ENCODE measurements at places on chromosomes 1 and 21.
A peak's percentile ranks its signal among the peaks of the same experiment; 100 is the strongest.

- DNase-seq = peak; percentile 1
These were observed 376.7 kb upstream of the ADGRL2 start for GRCh38 chr1:81424061-81424460.

DNA sequence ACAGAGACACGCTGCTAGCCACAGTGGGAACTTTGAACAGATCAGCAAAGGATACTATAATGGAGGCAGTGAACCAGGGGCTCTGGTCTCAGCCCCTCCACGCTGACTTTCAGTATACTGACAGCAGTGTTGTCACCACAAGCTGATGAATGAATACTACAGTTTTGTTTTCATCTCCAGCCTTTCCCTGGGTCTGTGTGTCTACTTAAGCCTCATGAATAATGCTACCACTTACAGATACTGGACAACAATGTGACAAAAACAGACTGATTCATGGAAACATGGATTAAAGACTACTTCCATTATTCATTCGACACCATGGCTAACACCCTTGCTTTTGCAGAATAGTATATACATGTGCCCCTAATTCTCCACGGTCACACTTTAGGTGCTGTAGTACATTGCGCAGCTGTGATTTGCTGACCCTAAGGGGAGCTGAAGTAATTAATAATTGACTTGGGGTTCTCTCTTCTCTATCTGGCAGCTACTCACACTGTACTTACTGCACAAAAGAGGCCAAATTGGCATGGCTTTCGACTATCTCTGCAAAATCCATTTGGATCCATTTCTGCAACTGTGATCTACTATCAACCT, 203.2 kb upstream of the LYPLAL1 start:
- DNase-seq = no peak

GRCh38 chr1:244074559-244075171, 23.6 kb downstream of the ZBTB18 start:
- DNase-seq = no peak

DNA sequence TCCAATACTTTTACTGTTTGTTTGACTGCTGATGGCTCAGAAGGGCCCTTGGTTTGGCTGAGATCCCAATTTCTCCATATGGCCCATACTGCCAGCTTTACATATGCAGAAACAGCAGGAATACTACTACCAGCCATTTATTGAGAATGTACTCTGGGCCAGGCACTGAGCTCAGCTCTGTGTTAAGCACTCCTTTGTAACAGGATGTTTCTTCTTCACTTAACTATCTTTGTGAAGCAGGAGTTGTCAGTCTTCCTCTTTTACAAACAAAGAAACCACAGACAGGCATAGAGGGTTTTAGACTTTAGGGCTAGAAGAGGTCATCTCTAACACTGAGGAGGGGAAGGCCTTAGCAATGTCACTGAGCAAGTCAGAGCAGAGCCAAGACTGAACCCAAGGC, 8.3 kb downstream of the HMGCL start:
- DNase-seq = no peak

GRCh38 chr1:48563021-48563420, 91.0 kb upstream of the SPATA6 start:
- no peak for DNase-seq

DNA sequence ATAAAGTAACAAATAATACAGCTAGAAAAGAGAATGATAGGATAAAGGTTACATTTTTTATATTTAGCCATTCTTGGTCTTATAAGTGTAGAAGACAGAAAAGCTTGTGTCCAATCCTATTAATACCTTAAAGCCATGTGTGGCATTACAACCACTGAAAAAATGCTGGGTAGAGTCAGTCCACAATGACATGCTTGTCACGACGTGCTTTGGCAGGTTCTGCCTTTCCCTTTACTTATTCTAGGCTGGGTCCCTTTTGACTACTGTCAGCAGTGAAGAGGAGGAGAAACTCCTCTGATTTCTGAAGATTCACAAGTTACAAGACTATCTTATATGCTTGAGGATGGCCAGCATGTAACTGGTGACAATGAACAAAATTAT, 14.6 kb upstream of the AIM2 start:
- no peak for DNase-seq

DNA sequence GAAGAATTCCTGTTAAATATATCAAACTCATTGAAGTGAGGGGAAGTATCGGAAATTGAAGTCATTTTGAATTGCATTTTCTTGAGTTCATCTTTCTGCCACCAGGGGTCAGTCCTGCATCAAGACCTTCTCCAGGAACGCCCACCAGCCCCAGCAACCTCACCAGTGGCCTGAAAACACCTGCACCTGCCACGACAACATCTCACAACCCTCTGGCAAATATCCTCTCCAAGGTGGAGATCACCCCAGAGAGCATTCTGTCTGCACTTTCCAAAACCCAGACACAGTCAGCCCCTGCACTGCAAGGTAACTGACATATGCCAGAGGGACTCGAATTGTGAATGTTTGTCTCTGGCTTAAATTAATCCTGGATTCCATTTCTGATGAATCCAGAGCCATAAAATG, 22.8 kb upstream of the TARS2 start:
- DNase-seq = no peak

GRCh38 chr1:32706491-32706890, 3.9 kb upstream of the SYNC start:
- DNase-seq = no peak

All from GM04503 (cell line).